ENCODE measurements at places on chromosomes 1 and 21.
A peak's percentile ranks its signal among the peaks of the same experiment; 100 is the strongest.

DNA sequence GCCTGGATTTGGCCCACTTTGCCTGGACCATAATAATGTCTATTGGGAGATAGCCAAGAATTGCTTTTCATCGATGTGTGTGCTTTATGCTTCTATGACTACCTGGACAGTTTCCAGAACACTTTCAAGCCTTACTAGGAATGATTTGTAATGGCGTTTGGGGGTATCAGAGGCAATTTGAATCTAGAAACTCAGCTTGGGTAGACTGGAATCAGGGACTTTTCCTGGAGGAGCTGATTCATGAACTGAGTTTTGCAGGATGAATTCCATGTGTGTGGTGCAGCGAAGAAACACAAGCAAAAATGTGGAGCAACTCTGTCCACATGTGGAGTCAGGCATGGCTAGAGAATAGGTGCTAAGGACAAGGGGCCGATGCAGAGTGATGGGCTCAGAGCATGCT, 11.9 kb upstream of the TMEM61 start:
- H3K36me3 ChIP-seq = no peaks in the 10 kb centered on the region
- no peak overlapping the region for H3K4me3 ChIP-seq
- H3K27ac ChIP-seq = no peak overlapping the region
- H3K27me3 ChIP-seq = no peaks in the 10 kb centered on the region
- DNase-seq = no peak
- peaks cover 2% of the 10 kb centered on the region for H3K4me1 ChIP-seq

DNA sequence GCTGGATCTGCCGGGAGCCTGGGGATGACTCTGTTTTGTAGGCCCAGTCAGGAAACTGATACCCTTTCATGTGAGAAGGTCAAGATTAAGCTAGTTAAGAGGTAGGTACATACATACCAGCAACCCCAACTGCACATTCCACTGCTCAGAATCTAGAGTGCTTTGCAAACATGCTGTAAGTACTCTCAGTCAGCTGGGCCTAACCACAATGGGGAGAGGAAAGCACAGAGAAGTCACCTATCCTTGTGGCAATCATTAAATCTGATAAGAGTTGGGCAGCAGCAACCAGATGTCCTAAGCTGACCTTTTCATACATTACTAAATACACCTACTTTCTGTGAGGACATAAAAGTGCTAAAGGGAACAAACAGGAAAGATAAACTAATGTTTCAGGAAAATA, 2.5 kb downstream of the ETV3 start:
- no peak overlapping the region for H3K27ac ChIP-seq
- no peak overlapping the region for H3K4me3 ChIP-seq
- H3K27me3 ChIP-seq = no peaks in the 10 kb centered on the region
- H3K4me1 ChIP-seq = no peaks in the 10 kb centered on the region
- no peak for DNase-seq
- peaks cover 14% of the 10 kb centered on the region for H3K36me3 ChIP-seq

DNA sequence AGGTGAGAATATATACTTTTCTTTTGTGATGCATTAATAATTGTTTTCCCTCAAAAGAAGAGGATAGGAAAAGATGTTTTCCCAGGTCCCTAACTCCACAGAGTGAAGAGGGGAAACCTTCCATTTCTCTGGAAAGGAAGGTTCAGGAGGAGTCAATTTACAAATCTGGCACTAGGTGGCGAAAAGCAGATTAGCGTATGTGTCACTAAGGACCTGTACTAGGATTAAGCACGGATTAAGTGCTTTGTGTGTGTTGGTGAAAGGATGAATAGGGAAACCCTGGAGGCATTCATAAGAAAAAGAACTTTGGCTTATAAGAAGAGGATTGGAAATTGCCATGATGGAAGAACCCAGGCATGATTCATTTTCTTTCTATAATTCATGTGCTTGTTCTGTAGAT, 410.1 kb upstream of the PLXNA2 start:
- DNase-seq = no peak
- H3K4me1 ChIP-seq = no peaks in the 10 kb centered on the region
- H3K27me3 ChIP-seq = no peaks in the 10 kb centered on the region
- no peak overlapping the region for H3K27ac ChIP-seq

GRCh38 chr1:224554620-224555259, 61.4 kb upstream of the CNIH3 start:
- no peak for DNase-seq
- H3K36me3 ChIP-seq = no peaks in the 10 kb centered on the region
- H3K27ac ChIP-seq = no peak overlapping the region

DNA sequence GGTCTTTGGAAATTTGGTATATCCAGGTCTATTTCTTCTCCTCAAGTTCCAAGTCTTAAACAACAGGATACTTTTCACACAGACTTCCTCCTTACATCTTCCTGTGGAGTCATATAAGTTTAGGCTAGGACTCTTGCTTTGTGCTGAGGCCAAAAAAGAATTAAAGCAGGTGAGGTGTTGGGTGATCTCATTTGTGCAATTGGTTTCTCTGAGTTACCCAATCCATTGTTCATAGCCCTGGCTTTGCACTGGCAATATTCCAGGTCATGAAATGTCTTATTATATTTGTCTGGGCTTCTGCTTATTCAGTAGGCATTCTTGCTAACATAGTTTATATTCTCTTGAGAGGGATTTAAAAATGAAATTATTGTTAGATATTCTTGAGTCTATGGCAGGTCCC, 14.1 kb upstream of the KIAA0040 start:
- DNase-seq = no peak
- H3K36me3 ChIP-seq = no peaks in the 10 kb centered on the region
- H3K27me3 ChIP-seq = no peaks in the 10 kb centered on the region
- H3K4me3 ChIP-seq = no peak overlapping the region
- no peaks in the 10 kb centered on the region for H3K4me1 ChIP-seq

DNA sequence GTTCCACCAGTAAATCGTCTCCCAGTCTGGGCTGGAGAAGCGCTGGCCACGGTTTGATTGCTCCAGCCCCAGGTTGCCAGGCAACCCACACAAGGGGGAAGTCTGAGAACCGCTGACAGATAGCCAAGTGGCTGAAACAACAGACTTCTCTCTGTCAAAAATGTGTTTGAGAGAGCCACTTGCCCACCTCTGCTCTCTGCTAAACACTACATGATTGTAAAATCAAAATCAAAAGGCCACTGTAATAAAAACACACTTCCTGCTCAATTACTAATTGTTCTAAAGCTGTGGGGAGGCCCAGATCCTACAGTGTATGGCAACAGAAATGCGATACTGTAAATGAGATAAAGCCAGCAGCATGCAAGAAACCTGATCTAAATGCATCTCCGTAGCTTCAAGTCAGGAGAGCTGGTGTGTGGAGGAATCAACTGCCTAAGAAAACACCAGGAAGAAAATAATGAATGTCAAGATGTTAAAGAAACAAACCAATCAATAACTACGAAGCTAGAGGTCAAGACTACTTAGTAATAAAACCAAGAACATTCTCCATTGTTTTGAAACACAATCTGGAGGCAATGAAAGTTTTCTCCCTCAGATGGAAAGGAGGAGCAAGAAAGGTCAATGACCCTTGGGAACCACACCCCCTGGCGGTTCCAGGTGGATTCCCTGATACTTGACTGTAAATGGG, 121.2 kb downstream of the SLC45A1 start:
- no peak overlapping the region for H3K4me3 ChIP-seq
- H3K27ac ChIP-seq = no peak overlapping the region
- no peaks in the 10 kb centered on the region for H3K27me3 ChIP-seq
- DNase-seq = no peak
- H3K36me3 ChIP-seq = no peaks in the 10 kb centered on the region

DNA sequence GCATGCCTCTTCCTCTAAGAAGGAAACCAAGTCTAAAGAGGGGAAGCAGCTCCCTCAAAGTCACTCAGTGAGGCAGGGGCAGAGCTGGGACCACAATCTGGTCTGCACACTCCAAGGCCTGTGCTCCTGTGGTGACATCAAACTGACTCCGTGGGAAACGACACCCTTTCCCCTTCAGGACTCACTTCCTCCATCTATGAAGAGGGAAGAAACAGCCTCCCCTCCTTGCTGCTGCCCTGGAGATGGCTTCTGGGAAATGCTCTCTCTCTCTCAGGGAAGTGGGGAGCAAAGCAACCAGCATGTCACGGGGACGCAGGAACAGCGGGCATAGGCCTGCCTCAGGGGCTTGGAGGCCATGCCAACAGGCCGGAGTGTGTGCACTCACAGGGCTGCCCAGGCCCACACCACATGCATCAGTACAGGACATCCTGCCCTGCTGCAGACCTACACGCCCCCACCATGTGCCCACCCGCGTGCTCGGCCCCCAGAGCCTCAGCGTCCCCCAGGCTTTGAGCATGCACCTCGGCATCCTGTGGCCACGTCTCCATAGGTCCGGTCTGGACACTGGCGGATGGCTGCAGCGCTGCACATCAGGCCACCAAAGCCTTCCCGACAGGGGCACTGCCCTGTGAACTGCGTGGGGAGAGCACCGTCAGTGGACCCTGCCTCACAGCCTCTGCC, 25.7 kb downstream of the LAMB3 start:
- peaks cover 6% of the 10 kb centered on the region for H3K4me1 ChIP-seq
- H3K36me3 ChIP-seq = no peaks in the 10 kb centered on the region
- no peak overlapping the region for H3K27ac ChIP-seq
- no peaks in the 10 kb centered on the region for H3K27me3 ChIP-seq
- no peak for DNase-seq

- no peak overlapping the region for H3K27ac ChIP-seq
- no peak for DNase-seq
- no peaks in the 10 kb centered on the region for H3K4me1 ChIP-seq
- no peak overlapping the region for H3K4me3 ChIP-seq
- H3K36me3 ChIP-seq = peaks cover 3% of the 10 kb centered on the region
Measured at GRCh38 chr21:25025596-25025995, 581.7 kb downstream of the MRPL39 start.

- H3K36me3 ChIP-seq = no peaks in the 10 kb centered on the region
- no peaks in the 10 kb centered on the region for H3K4me1 ChIP-seq
- H3K27me3 ChIP-seq = no peaks in the 10 kb centered on the region
- no peak overlapping the region for H3K27ac ChIP-seq
Measured at GRCh38 chr1:67983867-67984266, 66.6 kb downstream of the DIRAS3 start.

- H3K27ac ChIP-seq = no peak overlapping the region
- peaks cover 1% of the 10 kb centered on the region for H3K4me1 ChIP-seq
- H3K4me3 ChIP-seq = no peak overlapping the region
- no peaks in the 10 kb centered on the region for H3K27me3 ChIP-seq
- H3K36me3 ChIP-seq = no peaks in the 10 kb centered on the region
Measured at GRCh38 chr1:181718034-181718433, 234.7 kb downstream of the CACNA1E start.

DNA sequence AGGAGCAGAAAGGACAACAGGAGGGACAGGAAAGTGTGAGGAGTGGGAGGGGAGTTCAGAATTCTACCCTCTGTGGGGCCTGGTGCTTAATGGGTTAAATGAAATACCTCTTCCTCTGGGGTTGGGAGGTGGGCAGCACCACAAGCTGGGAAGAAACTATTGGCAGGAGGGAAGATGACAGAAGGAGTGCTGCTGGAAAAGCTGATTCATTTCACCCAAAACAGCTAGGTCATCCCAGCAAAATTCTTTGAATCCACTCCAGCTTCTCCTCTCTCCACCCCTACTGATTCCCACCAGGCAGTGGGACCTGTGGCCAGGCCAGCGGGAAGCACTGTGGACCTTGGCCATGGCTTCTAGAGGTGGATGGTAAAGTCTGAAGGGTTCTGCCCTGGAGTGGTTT, 12.8 kb downstream of the BCAN start:
- H3K27ac ChIP-seq = no peak overlapping the region
- H3K36me3 ChIP-seq = no peaks in the 10 kb centered on the region
- DNase-seq = no peak
- peaks cover 2% of the 10 kb centered on the region for H3K4me1 ChIP-seq
- no peak overlapping the region for H3K4me3 ChIP-seq
- H3K27me3 ChIP-seq = peaks cover 2% of the 10 kb centered on the region

DNA sequence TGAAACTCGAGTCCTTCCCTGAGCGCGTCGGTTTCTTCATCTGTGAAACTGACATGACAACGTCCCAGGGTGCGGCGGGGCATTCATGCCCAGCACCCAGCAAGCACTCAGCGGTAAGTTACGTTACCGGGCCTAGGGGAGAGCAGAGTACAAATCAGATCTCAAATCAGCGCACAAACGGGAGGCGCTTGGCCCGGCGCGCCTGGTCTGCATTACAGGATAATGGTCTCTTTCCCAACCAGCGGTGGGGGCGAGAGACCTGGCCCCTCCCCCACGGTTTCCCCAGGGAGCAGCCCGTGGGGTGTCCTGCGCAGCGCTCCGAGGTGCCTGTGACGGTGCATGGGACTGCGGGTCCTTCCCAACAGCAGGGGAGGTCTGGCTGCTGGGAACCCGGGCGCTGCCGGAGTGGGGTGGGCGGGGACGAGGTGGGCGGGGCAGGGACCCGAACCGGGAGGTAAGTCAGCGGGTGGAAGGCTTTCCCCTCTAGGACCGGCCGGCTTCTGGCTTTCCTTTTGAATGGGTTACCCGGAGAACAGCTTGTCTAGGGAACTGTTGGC, 1.0 kb downstream of the TMEM51 start:
- no peaks in the 10 kb centered on the region for H3K36me3 ChIP-seq
- peak overlapping the region; percentile 81 for H3K4me3 ChIP-seq
- H3K4me1 ChIP-seq = peaks cover 2% of the 10 kb centered on the region
- DNase-seq = no peak
- H3K27ac ChIP-seq = no peak overlapping the region

- DNase-seq = no peak
- no peak overlapping the region for H3K4me3 ChIP-seq
- H3K36me3 ChIP-seq = peaks cover 3% of the 10 kb centered on the region
- H3K27ac ChIP-seq = no peak overlapping the region
Measured at GRCh38 chr1:56496158-56496557, 83.2 kb downstream of the PLPP3 start.

- no peak overlapping the region for H3K4me3 ChIP-seq
- no peak for DNase-seq
- no peaks in the 10 kb centered on the region for H3K36me3 ChIP-seq
- H3K4me1 ChIP-seq = no peaks in the 10 kb centered on the region
Measured at GRCh38 chr1:210347112-210347511, 18.4 kb downstream of the HHAT start.

DNA sequence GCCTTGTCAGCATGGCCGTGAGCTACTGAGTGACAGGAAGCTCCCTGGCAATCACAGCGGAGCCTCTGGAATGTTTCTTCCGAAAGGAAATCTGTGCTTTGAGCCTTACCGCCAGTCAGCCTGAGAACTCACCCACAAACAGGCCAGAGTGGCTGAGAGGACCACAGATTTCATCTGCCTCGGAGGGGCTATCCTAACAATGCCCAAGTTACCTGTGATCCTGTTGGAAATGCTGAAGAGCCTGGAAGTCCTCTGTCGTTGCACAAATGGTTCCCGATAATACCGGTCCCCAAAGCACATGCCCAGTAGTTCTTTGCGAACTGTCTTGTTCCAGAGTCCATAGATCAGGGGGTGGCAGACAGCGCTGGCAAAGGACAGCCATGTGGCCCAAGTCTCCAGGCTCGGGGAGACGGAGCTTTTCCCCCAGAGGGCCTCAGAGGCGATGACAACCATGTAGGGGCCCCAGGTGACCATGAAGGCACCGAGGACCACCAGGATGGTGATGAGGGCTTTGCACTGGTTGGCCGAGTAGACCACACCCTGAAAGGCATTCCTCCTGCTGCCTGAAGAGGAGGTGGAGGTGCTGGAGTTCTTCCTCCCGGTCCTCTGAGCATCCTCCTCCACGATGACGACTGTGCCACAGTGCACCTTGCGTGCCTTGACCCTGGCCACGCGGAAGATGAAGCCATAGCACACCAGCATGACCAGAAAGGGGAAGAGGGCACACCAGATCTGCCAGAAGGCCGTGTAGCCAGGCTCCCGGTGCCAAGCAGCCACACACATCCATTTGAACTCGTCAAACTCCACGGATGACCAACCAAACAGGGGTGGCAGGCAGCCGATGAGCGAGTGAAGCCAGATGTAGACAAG, 40.2 kb downstream of the GPR161 start:
- H3K27me3 ChIP-seq = no peaks in the 10 kb centered on the region
- no peak overlapping the region for H3K27ac ChIP-seq
- H3K4me3 ChIP-seq = no peak overlapping the region

- no peaks in the 10 kb centered on the region for H3K36me3 ChIP-seq
- H3K4me1 ChIP-seq = no peaks in the 10 kb centered on the region
- H3K27ac ChIP-seq = no peak overlapping the region
- H3K27me3 ChIP-seq = no peaks in the 10 kb centered on the region
Measured at GRCh38 chr1:85366391-85367170, 90.1 kb upstream of the BCL10 start.

Data from iPS DF 6.9 (cell line).